WTC11 (cell line): ENCODE measurements at places on chromosomes 11 and 22. TPM values are rescaled to one million over a fixed set of nuclear protein-coding genes. Genes with fewer than 3 reads are reported as not detected.

TIGD3 gene
- 1.9 to 2.3 TPM (median 2.1 TPM) in 3 replicates for total RNA-seq

UQCC3 gene
- 17.7 to 18.7 TPM (median 18.1 TPM) in 3 replicates for total RNA-seq

CABP7 gene
- 0.11 to 0.17 TPM in 2 of 3 replicates, not detected in the other for total RNA-seq

HOATZ gene
- total RNA-seq, result not detected in 3 replicates

XRRA1 gene
- 10.0 to 12.2 TPM (median 10.4 TPM) in 3 replicates for total RNA-seq

ADAMTS15 gene
- total RNA-seq, result 3.1 to 3.7 TPM (median 3.2 TPM) in 3 replicates

GRCh38 chr11:72135891-72136683 is 562 bp downstream of the FOLR3 start:
- DNase-seq, result no peak

GRCh38 chr22:49046546-49047361 is 780.9 kb downstream of the BRD1 start:
- DNase-seq, result peak; percentile 90

DNA sequence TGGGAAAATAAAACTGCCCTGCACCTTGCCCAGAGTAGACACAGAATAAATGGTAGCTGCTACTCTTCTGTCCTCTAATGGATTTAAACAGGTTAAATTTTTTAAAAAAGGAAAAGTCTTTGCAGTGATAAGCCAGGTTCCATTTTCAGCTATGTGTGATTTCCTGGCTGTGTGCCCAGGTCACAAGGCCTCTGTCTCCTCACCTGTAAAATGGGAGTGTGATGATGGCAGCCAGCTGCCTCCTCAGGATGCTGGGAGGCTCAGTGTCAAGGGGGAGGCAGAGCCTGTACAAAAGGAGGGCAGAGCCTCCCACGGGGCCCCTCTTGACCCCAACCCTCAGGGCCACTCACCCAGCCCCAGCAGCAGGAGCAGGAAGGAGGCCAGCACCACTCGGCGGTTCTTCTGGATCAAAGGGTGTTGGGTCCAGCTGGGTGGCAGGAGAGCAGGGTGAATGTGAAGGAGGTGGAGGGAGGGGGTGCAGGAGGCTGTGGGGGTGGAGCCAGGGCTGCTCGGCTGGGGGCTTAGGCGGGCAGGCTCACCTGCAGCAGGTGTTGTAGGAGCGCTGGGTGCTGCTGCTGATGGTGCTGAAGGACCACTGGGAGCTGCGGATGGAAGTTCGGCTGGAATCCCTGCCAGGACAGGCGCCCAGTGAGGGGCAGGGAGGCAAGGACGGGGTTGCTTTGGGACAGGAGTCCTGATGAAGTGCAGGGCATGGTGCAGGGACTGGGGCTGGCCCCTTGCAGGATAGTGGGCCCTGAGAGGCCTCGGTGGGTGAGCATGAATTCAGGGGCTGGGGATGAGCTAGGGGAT is 1.9 kb downstream of the TMEM134 start:
- no peak for DNase-seq

DNA sequence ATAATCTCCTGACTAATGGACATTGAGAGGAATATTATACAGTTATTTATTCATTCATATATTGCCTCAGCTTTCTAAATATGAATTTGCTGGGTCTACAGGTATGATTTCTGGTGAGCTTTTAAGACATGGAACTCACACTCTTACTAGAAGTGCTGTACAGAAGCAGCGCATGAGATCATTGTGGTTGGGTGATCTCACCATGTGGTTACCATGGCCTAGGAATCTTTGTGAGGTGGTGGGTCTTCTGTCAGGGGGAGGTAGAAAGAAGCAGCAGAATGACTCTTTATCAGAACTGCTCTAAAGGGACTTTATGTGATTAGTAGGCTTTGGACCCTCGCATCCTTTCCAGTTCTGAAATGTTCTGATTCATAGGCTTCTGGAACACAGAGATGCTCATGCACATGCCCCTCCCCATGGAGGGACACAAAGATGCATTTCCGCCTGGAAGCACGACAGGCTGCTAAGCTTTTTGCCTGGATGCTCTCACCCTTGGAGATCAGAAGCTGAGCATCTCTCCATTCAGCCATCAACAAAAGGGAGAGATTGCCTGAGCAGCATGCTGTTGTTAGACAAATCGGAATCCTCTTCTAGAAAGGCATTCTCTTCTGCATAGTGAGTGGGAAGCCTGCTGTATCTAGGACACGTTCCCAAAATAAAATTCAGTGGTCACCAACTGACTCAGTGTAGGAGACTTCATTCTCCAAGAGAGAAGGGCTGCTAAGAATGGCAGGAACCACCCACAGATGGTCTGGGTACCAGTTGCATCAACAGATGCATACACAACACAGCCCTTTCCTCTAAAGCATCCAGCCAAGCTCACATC is 51.3 kb downstream of the KIRREL3 start:
- no peak for DNase-seq

GRCh38 chr11:42175203-42175602 is 715.8 kb upstream of the LRRC4C start:
- DNase-seq, result no peak

GRCh38 chr11:48095779-48096470 is 115.6 kb downstream of the PTPRJ start:
- DNase-seq, result no peak

GRCh38 chr11:709109-709997 is 3.3 kb downstream of the EPS8L2 start:
- no peak for DNase-seq

- DNase-seq, result peak; percentile 72
These were observed 1.1 kb upstream of the ATG16L2 start for GRCh38 chr11:72812967-72813739.

- DNase-seq, result no peak
These were observed 54.1 kb upstream of the RAB38 start for GRCh38 chr11:88229303-88229702.

- no peak for DNase-seq
These were observed 12.6 kb upstream of the OMP start for GRCh38 chr11:77090046-77090372.

DNA sequence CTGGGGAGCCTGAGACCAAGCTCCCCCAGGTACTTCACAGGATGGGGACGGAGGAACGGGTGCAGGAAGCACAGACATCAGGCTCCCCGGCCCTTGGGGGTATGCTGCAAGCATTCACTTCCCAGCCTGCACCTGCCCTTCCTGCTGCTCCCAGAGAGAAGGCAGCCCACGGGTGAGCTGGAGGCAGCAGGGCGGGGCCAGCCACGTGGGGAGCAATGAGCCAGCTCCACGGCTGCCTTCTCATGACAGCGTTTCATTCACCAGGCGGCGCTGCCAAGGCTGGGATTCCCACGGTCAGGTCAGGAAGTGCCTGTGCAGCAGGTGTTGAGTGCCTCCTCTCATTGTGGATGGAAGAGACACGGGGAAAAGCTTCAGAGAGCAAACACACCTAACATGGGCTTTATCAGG is 14.5 kb upstream of the PHLDA2 start:
- DNase-seq, result no peak

DNA sequence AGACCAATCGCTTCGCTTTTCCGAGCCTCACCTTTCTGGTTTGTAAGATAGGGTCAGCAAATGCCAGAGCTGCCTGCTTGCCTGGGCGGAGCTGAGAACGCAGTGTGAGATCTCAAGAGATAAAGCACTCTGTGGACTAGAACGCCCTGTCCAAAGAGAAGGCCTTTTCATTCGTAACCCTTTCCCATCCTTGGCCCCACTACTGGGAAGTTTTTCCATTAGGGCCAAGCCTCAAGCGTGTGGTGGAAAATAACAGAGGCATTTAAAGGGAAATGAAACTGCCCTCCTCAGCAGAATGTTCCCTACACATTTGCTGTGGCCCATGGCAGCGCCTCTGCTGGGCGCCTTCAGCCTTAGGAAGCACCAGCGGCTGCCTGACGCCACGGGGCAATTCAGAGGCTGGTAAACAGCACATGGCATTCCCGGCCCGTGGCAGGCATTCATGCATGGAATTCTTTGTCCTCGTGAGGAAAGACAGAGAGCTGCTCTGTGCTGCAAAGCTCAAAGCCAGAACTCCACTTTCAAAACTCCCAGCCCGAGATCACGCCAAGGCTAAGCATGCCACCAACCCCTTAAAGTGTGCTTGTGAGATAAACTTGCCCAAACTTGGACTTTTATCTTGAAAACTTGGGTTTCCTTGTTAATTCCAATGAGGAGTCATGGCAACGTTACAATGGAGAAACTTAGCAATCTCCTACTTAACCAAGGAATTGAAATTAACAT is 38.1 kb downstream of the AHNAK start:
- DNase-seq, result peak; percentile 75

DNA sequence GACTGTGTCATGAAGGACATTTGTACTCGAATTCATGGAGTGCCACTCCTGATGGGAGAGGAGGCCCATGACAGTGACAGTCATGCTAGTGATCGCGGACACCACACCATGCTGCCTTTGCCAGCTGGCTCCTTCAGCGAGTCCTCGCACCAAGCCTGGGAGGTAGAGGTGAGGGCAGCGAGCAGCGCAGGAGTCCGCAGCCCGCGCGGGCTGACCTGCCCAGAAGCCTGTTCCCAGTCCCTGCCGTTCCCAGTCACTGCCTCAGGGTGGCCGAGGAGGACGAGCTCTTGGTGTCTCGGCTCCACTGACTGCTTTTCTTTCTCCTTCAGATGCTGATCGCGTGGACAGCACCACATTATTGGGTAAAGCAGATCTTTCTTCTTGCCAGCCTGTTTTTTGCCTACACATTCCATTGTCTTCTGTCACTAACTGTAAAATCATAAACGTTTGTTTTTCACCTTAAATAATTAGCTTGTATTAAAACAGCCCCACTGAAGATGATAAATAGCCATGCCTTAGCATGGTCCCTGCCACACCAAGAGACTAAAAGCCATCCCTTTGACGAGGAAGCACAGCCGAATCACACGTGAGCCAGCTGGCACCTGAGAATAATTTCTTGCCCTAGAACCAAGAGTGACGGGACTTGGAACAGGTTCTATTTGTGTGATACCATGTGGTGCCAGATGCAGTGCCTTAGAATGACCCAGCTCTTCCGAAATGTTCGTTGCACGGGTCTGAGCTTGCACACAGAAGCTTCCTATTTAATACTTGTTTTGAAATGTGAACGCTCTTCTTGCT is 25.5 kb downstream of the FAM118A start:
- peak; percentile 61 for DNase-seq

- peak; percentile 43 for DNase-seq
These were observed 1.0 kb downstream of the ADAMTS15 start for GRCh38 chr11:130449310-130449990.

GRCh38 chr11:75241036-75241905 is 697 bp downstream of the TPBGL start:
- DNase-seq, result peak; percentile 89
